Stimulated activated naive CD4-positive, alpha-beta T cell treated with Interleukin-2 at 50 U/mL for 16 hours (primary cell): ENCODE measurements at places on chromosomes 4 and X.

DNA sequence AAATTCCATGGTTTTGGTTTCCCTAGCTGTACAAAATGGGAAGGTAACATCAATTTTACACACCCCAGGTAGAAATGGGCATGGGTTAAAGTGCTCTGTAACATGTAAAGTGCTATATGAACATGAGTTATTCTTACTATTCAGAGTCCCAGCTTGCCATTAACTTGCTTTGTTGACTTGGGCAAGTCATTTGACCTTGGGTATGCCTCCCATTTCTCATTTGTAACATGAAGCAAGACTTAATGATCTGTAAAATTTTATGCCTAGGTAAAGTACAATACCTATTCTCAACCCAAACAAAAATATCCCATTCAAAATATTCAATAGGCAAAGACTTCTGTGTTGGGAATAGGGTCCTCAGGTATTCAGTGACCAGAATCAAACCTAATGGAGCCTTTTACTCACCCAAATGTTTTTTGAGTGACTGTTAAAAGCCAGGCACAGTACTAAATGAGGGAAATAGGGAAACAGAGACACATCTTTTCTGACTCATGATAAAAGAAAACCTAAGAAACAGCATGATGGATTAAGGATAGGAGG lies 126.6 kb downstream of the SH3RF1 start:
- no peak for DNase-seq

GRCh38 chrX:129577473-129577872 lies 37.4 kb downstream of the OCRL start:
- no peak for DNase-seq

GRCh38 chrX:69133921-69134542 lies 31.2 kb downstream of the PJA1 start:
- no peak for DNase-seq

GRCh38 chr4:53128706-53129357 lies 237.0 kb downstream of the SCFD2 start:
- DNase-seq: no peak

DNA sequence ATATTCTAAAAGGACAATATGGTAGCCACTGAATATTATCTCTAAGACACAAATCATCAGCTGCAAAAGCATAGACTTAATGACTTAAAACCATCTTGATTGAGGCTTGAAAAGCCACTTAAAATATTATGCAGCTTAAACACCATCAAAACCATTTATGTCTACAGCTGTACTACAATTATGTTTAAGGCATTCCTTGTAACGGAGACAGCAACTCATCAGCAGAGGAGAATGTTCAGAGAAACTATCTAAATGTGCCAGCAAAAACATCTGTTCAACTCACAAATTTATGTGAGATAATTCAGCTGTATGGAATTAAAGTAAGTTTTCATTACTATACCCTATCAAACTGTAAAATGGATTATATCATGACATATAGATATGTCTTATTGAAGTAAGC lies 147.9 kb upstream of the CTSO start:
- no peak for DNase-seq

GRCh38 chrX:34585561-34585960 lies 71.5 kb downstream of the TMEM47 start:
- no peak for DNase-seq

DNA sequence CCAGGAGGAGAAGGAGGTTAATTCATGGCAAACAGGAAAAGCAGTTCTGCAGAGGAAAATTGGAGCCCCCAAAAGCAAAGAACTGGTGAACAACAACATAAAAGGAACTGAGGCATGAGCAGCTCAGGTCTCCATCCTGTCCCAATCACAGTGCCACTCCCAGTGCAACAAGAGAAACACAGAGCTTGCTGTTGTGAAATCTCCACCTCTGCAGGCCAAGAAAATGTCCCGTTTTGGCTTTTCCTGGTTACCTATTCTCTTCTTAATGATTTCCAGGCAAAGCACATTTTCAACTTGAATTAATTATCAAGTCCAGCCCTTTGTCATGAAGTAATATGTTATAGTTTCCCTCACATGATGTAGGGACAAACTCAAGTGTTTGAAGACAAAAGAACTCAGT lies 778 bp downstream of the C1QTNF7 start:
- DNase-seq: no peak

GRCh38 chrX:64395568-64395929 lies 297 bp upstream of the MTMR8 start:
- no peak for DNase-seq

DNA sequence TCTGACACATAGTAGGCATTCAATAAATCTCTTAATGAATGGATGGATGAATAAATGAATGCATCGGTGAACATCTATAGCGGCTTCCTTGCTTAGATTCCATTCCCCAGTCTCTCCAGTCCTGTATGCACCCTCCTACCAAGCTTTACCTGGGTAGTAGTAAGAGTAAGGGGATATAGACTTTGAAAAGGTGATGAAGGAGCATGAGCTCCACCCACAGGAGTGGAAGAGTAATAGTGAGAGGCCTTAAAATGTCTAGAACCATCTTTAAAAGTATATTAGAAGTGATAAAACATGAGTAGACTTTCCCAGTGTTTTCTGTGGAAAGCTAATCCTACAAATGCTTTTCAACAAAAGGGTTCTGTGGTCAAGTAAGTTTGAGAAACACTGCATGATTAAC lies 35.5 kb upstream of the GPC3 start:
- no peak for DNase-seq

DNA sequence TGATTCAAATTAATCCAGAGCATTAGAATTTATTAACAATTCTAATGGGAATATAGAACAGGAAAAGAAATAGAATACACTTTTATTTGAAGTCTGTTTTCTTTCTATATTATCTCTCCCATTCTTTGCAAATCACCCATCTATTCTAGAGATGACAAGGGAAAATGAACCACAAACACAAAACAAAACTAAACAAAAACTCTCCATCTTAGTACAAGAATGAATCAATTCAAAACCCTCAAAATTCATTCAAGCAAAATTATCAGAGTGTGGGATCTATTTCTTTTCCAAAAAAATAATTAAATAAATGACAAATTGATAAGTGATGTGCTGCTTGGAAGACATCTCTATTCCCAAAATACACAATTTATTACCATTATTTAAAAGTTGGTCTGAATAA lies 400.1 kb upstream of the NWD2 start:
- DNase-seq: no peak

DNA sequence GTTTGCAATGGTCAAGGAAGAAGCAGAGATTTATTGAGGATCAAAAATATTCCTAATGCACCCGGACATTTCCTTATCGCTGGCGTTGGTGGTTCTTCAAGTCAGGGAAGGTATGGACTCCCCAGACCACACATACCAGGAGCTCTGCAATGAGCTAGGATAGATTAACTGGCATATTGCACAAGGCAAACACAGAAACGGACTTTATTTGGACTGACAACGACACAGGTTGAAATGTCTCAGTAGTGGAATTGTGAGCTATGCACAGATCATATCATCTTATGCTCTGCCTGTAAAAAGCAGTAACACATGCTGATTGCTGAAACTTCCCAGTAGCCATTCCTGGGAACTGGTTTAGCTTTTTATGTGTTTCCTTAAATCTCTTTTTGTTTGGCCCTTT lies 1.7 kb downstream of the TSPAN7 start:
- no peak for DNase-seq

- no peak for DNase-seq
Measured at GRCh38 chrX:133794126-133794525, 191.3 kb downstream of the GPC3 start.

- DNase-seq: peak; percentile 41
Measured at GRCh38 chr4:40280586-40280985, 54.5 kb upstream of the CHRNA9 start.

DNA sequence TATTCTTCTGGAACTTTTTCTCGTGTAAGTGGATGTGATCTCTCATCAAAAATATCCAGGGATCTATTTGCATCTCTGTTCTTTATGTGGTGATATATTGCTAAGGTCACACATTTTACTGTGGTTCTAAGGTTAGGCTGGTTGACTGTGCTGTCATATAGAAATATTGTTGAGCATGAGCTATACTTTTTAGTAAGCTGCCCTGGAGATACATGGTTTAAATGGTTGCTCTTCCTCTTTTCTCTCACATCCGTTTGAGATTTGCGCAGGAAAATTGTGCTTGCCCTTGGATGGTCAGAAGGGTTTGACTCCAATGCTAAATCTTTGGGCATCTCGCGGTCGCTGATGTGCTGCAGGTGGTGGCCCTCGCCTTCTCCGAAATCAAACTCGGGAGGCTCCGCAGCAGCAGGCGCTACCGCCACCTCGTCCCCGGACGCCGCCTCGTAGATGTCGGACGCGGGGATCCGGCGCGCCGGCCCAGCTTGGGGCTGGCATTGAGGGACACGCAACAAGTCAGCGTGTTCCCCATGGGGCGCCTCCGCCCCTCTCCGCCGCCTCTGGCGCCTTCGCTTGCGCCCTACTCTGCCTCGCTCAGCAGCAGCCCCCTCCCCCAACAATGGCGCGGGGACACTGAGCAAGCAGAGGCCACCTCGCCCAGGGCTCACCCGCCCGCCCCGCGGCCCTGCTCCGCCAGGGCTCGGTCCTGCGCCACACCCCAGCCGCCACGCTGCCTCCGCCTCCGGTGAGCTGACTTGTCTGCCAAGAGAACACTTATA lies 154.5 kb downstream of the MSN start:
- peak; percentile 15 for DNase-seq

DNA sequence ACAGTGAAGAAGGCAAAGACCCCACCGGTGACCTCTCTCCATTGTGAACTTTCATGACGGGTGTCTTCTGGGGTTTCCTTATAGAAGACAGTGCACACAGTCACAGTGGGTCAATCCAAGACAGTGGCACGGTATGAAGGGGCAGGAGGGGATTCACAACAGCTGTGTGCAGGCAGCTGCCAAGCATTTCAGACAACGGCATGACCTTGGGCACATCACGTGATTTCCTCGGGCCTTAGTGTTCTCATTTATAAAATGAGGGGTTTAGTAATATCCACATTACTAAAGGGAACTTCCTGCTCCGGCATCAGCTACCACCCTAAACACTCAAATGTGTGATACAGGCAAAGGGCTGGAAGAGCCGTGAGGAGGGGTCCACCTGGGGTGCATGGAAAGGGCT lies 42.9 kb downstream of the RBM47 start:
- no peak for DNase-seq
